ENCODE measurements at places on chromosomes 11 and 22.

DNA sequence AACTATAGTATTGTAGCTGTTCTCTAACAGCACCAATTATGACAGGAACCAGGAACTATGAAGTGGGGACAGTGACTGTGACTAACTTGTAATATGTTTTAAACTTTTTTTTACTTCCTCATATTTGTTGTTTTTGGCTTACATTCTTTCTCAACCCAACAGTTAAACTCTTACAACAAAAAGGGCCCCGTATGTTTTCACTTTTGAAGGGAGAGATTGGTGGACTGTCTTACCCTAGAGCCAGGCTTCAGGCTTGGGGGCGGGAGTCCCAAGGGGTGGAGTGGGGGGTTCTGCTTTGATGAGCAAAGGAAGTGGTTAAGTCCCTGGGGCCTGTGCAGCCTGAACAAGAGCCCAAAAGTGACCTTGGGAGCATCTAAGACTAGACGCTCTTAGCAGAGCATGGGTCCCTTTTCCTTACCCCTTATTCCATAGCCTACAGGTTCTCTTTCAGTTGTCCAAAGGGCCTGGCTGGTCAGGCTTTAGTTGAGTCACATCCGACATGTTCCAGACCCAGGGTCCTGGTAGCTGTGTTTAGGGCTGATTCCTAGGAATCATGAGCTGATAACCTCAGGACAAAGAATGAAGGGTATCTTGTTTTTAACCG lies 38.8 kb downstream of the STIM1 start:
- DNase-seq, result no peak

DNA sequence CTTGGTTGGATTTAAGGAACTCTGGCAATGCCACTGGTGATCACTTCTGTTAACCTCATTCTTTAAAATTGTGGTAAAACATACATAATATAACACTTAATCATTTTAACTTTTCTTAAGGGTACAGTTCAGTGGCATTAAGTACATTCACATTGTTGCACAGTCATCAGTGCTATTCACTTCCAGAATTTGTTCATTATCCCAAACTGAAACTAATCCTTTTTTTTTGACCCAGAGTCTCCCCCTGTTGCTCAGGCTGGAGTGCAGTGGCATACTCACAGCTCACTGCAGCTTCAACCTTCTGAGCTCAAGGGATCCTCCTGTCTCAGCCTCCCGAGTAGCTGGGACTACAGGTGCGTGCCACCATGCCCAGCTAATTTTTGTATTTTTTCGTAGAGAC lies 10.6 kb downstream of the ELF5 start:
- no peak for DNase-seq

DNA sequence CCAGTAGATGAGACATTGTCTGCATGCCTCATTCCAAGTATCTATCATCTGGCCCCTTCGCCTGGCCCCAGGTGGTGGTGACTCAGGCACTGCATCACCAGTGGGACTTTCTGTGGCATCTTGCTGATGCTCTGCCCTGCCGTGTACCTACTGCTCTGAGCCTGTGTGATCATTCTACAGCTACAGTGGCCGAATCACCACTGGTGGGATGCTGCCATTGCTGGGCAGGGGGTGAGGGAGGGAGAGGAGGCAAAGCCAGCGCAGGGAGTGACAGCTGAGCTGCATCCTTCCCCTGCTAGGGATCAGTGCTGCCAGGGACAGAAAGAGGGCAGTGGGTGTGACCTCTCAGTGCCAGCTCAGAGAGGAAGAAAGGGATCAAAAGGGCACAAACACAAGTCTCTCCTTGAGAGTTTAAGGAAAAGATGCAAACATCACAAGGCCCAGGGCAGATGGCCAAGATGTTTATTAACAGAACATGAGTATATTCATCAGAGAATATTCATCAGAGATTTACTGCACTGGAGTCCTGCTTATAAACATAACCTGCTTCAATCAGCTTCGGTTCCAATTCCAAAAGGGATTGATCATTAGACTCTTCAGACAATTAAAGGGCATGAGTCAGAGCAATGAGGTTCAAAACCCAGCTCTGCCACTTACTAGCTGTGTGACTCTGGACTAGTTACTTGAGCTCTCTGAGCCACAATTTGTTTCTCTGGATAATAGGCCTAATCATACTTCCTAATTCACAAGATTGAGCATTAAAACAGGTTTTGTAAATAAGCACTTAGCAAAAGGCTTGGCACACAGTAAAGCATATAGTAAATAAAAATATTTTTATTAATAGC lies 109.8 kb downstream of the NAT10 start:
- peak; percentile 19 for DNase-seq

GRCh38 chr22:33873186-33873585 lies 47.1 kb downstream of the LARGE1 start:
- DNase-seq, result no peak

- no peak for DNase-seq
Observed at GRCh38 chr11:111310723-111311122, 12.4 kb downstream of the POU2AF3 start.

DNA sequence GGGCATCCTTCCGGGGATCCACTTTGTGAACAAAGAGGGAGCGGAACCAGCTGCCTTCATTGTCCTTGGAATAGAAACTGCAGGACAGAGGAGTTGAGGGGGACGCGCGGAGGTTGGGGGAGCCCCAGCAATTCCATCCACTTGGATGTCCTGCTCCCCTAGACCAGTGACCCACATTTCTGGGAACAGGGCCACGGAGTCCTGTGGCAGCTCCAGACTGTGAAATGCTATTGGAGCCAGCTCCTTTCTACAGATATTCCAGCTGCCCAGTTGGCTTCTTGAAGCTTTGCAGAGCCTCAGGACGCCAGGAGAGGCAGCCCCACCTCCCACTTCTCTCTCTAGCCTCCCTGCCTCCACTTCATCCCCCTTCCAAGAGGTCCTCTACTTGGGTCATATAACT lies 10.5 kb downstream of the NIPSNAP1 start:
- DNase-seq, result no peak

DNA sequence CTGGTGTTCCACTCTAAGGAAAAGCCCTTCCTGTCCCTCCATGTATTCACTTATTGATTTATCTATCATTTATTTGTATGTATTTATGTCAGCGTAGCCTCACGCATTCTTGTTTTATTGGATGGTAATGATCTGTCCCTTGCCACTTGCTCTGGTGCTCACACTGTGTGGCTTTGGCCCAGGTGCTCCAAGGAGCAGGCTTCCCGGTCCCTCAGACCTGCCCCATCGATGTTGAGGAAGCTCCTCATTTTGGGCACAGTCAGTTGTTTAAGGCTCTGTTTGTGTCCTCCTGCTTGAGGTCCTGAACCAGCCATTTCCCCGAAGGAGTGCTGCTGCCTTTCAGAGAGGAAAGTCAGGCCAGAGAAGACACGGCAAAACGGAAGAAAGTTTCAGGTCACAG lies 1485.4 kb downstream of the TBC1D22A start:
- no peak for DNase-seq

DNA sequence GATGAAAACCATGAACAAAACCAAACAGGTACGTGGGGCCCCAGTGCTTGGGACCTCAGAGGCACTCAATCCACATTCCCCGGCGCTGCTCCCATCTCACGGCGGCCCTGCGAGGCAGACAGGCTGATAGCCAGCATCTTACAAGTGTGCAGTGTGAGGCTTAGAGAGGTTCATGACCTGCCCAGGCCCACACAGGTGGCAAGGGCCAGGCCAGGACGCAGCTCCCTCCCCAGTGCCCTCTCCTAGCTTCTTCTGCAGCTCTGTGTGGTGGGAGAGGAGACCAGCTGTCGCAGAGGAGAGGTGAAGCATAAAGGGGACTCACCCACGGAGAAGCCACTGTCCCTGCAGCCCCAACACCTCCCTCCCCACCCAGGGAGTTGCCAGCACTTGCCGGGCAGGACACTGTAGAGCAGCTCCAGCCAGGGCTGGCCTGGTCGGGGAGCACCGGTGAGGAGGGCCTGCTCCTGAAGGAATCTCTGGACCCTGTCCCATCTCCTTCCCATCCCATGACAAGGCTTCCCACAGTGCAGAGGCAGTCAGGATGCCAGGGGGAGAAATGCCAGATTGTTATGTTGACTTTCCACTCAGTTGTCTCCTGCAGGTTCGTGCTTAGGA lies 92.4 kb upstream of the TMEM45B start:
- no peak for DNase-seq

- DNase-seq, result no peak
Observed at GRCh38 chr11:112656772-112657428, 304.3 kb upstream of the NCAM1 start.

GRCh38 chr11:45170484-45170883 lies 24.0 kb downstream of the PRDM11 start:
- no peak for DNase-seq

GRCh38 chr22:38867471-38868285 lies 4.3 kb downstream of the CBX6 start:
- DNase-seq, result no peak

- no peak for DNase-seq
Observed at GRCh38 chr11:75625991-75626888, 42.6 kb downstream of the MAP6 start.

GRCh38 chr11:93410441-93410840 lies 79.9 kb downstream of the DEUP1 start:
- no peak for DNase-seq

DNA sequence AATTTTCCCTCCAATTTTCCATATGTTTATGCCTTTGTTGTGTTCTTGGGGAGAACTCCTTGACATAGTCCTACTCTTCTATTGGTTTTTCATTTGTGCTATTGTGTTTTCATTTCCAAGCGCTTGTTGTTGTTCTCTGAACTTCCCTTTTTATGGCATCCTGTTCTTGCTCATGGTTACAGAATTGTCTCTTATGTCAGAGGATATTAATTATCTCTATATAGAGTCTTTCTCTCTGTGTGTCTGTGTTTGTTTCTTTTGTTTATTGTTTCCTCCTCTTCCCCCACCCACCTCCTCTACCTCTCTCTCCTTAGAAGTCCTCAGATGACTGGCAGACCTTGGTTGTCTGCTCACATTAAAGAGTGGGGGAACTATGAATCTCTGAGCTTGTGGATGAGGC lies 69.9 kb downstream of the HORMAD2 start:
- no peak for DNase-seq

- no peak for DNase-seq
Observed at GRCh38 chr22:17924735-17925364, 99.5 kb downstream of the MICAL3 start.
